AG09309 (cell line): ENCODE measurements at places on chromosomes 7 and 10.

GRCh38 chr7:24756545-24757352, 515 bp downstream of the GSDME start:
- no peak for DNase-seq

GRCh38 chr7:24877790-24878311, 102.1 kb downstream of the OSBPL3 start:
- DNase-seq: no peak

- no peak for DNase-seq
These were observed 21.0 kb downstream of the KLF6 start for GRCh38 chr10:3763852-3764625.

DNA sequence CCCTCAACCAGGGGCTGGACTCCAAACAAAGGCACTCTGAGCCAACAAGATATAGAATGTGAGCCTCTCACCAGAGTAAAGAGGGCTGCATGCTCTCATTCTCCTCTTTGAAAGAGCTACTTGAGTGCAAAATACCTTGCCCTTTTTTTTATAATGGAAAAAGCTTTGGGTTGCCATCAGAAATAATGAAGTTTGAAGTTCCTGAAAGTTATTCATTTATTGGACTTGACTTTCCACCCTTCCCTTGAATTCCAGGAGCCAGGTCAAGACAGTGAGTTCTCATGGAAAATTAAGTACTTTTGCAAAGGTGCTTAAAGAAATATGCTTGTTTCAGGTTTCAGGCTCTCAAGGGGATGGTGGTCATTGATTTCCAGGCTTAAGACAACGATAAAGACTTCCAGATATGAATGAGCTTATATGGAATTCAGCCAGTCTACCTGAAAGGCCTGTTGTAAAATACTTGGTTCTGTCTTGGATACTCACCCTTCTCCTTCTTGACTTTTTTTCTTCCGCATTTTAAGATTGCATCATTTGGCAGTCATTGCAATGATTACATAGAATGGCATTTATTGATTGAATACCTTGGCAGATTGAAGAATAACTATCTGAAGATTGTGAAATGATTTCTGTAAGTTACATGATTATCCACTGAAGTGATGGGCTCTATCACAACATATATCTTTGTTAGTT, 696.4 kb downstream of the INHBA start:
- DNase-seq: no peak
